Activated CD4-positive, alpha-beta T cell treated with anti-CD3 and anti-CD28 coated beads for 4 hours (primary cell): ENCODE measurements at places on chromosomes 7 and 10.
A peak's percentile ranks its signal among the peaks of the same experiment; 100 is the strongest.

DNA sequence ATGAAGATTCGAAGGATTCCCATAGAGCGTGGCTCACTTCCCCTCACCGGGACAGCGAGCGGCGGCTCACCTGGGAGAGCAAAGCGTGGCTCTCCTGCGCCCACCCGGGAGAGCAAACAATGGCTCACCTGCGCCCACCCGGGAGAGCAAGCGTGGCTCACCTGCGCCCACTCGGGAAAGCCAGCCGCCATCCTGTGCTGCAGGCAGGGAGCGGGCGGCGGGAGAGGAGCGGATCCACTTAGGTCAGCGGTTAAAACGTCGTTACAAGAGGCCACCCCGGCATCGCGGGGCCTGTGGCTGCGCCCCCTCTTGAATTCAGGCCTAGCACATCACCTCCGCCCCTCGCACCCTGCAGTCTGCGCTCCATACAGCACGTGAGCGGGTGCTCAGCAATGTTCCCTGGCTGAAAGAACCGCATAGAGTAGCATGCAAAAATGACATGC is 461 bp upstream of the FIGNL1 start:
- peak; percentile 35 for DNase-seq

- DNase-seq: no peak
Observed at GRCh38 chr7:27101957-27102580, 414 bp downstream of the HOXA2 start.

DNA sequence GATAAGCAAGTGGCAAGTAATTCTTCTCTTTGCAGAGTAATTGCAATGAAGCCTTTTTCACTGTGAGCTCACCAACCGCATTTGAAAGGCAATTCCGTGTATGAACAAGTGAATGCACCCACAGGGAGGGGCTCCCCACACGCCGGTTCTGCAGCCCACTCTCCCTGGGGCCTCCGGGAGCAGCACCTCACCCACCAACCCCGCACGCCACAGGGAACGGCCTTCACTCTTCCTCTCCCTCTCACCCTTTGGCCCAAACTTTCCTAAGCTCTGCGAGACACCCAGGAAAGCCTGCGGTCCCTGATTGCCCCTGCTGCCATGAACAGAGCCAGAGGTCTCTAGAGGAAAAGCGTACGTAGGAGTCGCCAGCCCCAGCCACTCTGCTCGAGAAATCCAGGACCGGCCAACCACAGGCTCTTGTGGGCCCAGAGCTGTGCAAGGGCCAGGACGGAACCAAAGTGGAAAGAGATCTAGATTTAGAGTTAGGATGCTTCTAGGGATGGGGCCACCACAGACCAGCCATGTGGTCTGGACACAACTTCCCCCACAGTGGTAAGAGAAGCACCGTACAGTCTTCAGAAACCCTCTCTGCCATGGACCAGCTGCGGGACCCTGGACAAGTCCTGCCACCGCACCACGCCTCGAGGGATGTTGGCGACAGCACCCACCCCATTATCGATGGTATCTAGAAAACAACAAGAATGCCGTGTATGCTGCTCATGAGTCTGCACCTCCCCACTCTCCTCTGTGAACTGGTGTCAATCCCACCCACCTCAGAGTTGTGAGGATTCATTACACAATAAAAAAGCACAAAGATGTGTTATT is 3.6 kb downstream of the WDR86 start:
- DNase-seq: no peak

- DNase-seq: no peak
Observed at GRCh38 chr10:129027906-129028305, 439.1 kb upstream of the MGMT start.

DNA sequence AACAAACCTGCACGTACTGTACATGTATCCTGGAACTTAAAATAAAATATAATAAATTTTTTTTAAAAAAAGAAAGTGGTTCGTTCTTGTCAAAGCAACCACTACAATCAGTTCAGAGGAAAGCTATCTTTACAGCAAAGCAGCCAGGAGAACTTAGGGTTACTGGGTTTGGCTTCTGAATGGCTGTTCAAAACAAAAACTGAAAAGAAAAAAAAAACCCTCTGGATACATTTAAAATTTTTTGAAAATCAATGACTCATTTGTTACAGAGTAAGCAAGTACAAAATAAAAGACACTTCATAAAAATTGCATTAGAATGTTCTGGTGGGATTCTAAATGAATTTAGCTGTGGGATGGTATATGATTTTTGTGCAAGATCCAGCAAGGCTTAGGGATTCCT is 28.6 kb upstream of the ADD3 start:
- no peak for DNase-seq

DNA sequence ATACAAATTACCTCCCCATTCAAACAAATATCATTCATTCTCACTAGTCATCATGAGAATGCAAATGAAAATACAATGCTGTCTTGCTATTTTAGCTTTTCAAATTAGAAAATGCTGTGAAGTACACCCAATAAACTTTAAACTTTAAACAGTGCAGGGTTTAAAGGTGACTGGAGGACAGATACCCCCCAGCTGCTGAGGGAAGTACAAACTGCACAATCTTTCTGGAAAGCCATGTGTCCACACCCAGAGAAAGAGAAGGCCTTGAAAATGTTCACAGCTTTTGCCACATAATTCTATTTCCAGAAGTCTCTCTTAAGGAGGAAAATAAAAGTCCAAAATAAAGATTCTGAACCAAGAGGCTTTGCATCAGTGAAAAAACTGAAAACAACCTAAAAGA is 56.5 kb downstream of the PIK3AP1 start:
- no peak for DNase-seq

- no peak for DNase-seq
Observed at GRCh38 chr10:33952692-33953360, 618.4 kb upstream of the NRP1 start.
